ENCODE measurements at places on chromosomes 1 and 21.

DNA sequence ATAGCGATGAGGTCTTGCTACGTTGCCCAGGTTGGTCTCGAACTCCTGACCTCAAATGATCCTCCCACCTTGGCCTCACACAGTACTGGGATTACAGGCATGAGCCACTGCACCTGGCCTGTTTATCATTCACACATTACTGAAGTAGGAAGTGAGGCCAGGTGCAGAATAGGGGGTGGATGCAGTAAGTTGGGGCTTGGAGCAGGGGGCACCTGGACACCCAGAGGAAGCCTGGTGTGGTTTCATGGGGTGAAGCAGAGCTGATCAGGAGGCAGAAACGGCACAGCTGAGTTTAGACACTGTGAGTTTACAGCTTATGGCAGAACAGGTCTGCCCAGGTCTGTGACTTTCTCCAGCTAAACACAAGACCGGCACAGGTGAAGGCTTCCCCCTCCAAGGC, 4.9 kb downstream of the CDA start:
- no peak for DNase-seq

DNA sequence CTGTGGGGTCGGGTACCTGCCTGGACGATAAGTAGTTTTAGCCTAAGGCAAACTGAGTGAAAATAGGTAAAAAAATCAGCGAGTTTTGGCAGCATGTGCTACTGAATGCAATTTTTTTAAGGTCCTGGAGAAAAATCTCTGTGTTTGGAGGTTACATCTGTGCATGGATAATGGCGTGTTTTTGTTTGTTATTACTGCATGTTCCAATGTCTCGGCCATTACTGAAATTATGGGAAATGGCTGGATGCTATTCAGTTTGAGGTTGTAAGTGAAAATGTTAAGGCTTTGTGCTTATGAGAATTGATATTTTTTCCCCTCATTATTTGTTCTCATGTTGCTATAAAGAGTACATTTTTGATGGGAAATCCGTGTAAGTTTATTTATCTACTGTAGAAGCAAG, 441.7 kb downstream of the PRDM2 start:
- no peak for DNase-seq

DNA sequence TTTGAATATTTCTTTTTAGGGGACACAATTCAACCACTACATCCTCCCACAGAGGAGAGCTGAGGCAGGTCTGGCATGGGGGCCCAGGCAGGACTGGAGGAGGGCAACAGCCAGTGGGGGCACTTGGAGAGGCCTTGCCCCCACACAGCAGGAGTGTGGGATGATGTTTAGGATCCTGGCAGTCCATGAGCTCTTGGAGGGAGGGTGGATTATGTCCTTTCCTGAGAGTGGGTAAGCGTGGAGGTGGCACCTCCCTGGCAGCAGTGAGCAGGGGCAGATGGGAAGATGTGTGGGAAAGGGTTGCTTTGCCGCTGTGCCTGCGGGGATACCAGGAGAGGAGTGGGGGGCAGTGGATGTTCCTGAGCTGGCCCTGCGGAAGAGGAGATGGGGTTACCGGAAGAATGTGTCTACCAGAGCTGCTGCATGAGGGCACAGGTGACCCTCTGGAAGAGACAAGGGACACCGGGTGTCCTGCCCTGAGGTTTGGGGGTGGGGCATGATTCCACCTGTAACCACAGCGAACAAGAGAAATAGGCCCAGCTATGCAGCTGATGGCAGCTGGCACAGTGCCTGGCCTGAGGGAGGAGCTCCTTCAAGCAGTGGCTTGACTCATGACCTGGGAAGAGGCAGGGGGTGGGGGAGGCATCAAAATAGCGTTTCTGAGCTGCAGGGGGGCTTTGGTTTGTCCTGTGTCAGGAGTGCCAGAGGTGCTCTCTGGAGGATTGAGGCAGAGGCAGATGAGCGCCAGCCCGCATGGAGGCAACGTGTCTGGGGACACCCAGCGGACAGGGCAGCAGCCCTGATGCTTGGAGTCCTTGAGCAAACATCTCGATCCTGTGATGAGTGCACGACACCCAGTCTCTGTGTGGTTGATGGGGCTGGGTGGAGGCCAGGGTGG, 123.9 kb upstream of the TMPRSS2 start:
- no peak for DNase-seq

- DNase-seq, result no peak
Observed at GRCh38 chr1:219900882-219901281, 27.5 kb downstream of the SLC30A10 start.

- DNase-seq, result no peak
Observed at GRCh38 chr1:240029418-240029817, 62.3 kb upstream of the FMN2 start.

GRCh38 chr21:14251336-14251735, 35.4 kb downstream of the RBM11 start:
- DNase-seq, result no peak

DNA sequence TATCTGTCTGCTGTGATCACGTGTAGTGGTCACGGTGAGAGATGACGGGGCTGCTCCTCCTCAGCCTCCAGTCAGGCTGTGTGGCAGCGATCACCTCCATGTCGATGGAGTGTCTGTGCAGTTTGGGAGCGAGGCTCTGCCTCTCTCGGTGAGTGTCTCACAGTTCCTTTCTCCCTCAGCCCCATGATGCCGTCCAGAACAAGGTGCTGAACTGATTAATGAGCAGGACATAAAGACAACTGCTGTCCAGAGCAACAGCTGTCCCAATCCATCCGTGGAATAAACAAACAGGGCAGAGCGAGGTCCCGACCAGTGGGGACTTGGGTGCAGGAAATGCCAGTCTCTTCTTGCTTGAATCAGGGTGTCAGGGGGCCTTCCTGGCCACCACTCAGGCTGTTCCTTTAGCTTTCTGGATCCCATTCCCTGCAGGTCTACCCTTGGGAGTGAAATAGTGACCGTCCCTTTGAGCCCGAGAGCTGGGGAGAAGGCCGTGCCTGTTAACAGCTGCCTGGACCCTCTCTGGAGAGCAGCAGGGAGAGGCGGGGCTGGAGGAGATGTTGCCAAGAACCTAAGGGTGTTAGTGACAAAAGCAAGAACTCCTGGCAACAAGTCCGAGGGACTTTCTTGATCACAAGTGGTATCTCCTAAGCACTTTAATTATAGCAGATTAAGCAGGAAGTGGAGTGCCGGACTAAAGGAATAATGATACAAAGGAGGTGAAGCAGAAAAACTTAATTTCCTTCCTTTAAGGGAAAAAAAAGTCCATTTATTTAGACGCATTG, 443.9 kb downstream of the KIF26B start:
- DNase-seq, result no peak

GRCh38 chr1:179951383-179952144, 3.0 kb upstream of the CEP350 start:
- DNase-seq, result no peak

DNA sequence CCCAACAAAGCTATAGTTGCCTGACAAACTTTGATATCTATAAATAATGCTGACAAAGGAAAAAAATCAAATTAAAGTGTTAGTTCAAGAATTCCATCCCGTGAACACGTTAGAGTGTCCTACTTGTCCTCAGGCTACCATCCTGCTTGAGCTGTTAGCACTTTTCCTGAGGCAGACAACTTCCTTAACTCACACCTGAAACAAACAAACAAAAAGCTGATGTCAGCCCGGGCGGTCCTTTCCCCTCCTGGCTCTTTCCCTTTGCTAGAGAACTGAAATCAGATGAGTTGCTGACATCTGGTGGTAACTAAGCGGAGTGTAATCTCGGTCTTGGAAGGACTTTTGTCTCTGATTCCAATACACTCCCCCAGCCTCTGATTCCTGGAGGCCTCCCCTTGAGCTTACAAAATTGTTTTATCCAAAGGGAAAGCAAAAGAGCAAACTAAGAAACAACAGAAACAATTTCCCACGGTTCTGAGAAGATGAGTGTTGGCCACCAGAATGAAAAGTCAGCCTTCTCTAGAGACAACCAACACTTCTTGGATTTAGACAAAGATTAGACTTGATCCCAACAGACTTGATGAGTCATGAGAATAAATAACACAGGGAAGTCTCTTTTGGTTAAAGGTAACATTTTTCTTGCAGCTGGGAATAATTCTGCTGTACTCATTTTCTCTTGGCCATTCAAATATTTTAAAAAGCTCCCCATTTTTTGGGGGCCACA, 135.4 kb downstream of the PROX1 start:
- no peak for DNase-seq

DNA sequence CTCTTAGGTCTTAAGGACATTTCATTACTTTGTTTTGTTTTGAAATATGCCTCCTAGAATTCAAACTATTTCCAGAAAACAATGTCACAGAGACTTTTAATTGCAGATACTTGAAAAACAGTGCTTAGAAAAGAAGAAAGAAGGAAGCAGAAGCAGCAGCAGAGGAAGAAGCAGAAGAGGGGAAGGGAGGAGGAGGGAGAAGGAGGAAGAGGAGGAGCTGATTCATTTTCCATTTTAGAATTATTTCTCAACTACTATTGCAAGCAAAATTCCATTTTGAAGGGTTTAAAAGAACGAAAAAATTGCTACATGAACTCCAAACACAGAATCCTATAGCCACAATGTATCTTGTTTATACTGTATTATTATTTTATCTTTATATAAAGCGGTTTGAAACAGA, 13.9 kb downstream of the RC3H1 start:
- peak; percentile 41 for DNase-seq

GRCh38 chr1:3631320-3632260, 6.8 kb downstream of the TPRG1L start:
- no peak for DNase-seq

DNA sequence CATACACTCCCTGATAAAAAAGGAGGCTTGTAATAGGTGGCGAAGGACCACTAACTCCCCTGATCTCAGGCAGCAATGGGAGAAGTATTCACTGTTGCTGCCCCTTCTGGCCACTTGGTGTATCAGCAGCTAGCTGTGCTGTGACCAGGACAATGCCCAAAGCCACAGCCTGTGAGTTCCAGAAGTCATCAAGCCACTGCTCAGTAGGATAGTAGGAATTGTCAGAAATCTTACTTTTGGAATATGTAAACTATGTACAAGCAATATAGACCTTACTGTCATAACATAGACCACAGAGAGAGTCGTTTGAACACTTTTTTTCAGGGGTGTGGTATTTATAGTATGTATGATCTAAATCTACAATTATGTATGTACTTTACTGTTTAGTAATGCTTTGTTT, 248.3 kb upstream of the CAMK1G start:
- no peak for DNase-seq

- no peak for DNase-seq
Observed at GRCh38 chr1:165053351-165053750, 303.2 kb downstream of the LMX1A start.

DNA sequence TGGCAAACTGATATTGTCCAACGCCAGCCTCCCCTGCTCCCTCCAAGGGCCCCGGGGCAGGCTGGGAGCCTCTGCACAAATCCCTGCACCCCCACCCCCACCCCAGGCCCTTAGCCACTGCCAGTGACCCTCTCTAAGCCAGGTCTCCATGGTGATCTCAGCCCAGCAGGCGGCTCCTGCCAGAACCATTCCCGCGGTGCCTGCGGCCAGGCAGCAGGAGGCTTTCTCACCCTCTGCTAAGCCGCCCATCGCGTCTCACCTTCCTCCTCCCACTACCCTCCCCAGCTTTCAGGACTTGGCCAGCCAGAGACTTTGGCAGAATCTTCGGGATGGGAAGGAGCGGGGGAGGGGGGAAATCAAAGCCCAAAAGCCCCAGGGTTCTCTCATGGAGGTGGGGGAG, 46.8 kb upstream of the WASF2 start:
- DNase-seq, result no peak

- DNase-seq, result no peak
Observed at GRCh38 chr1:25055324-25055780, 125.3 kb upstream of the RUNX3 start.
